ENCODE measurements at places on chromosomes 1 and 21. TPM values are rescaled to one million over a fixed set of nuclear protein-coding genes. Genes with fewer than 3 reads are reported as not detected.

The DPYD gene
- polyA plus RNA-seq = 7.5 TPM

The TFAP2E gene
- polyA plus RNA-seq = not detected

The PRDX6 gene
- polyA plus RNA-seq = 350 TPM

The XCL1 gene
- not detected for polyA plus RNA-seq

The CFAP74 gene
- polyA plus RNA-seq = not detected

The C1orf115 gene
- polyA plus RNA-seq = 28.8 TPM

The WDR64 gene
- polyA plus RNA-seq = not detected

The PCSK9 gene
- not detected for polyA plus RNA-seq

The PTBP2 gene
- polyA plus RNA-seq = 4.5 TPM

The DIPK1A gene
- polyA plus RNA-seq = 3.5 TPM

The NR1I3 gene
- not detected for polyA plus RNA-seq

The OR2AK2 gene
- polyA plus RNA-seq = not detected

The SPSB1 gene
- 26.3 TPM for polyA plus RNA-seq
